CD4-positive, alpha-beta memory T cell (primary cell): ENCODE measurements at places on chromosomes 12 and 14. TPM values are rescaled to one million over a fixed set of nuclear protein-coding genes. Genes with fewer than 3 reads are reported as not detected.

DNA sequence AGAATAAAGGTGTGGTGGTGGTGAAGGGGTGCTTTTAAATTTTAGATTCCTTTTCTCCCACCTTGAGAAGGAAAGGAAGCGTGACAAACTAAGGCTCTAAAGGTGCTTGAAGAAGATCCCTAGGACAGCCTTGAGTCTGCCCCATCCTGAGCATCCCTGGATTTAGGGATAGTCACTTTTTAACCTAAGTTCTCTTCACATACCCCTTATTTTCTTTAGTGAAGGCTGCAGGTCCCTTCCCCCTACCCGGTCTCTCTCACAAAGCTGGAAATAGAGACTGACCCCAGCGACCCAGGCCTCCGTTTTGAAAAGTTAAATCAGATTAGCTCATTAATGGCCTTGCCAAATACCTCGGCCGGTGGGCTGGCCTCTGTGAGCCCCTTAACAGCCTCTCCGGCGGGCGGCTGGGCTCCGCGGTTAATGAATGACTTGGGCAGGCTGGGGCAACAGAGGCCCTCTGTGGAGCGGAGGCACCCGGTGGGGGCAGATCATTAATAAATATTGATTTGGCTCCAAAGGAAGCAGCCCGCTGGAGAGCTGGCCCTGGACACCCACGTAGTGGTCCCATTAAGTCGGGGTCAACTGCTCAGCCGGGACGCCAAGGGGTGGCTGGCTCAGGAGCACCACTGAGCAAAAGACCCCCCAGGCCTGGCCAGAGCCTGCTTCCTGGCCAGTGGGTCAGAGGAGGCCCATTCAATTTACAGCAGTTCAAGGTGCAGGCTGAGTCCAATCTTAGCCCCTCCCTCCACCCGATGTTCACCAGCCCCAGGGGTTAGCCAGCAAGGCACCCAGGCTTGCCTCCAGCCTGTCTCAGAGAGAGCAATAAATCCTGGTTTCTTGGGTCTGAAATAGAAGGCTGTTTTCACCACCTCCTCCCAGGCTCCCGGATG lies 31.8 kb downstream of the PAH start:
- no peak for DNase-seq

DNA sequence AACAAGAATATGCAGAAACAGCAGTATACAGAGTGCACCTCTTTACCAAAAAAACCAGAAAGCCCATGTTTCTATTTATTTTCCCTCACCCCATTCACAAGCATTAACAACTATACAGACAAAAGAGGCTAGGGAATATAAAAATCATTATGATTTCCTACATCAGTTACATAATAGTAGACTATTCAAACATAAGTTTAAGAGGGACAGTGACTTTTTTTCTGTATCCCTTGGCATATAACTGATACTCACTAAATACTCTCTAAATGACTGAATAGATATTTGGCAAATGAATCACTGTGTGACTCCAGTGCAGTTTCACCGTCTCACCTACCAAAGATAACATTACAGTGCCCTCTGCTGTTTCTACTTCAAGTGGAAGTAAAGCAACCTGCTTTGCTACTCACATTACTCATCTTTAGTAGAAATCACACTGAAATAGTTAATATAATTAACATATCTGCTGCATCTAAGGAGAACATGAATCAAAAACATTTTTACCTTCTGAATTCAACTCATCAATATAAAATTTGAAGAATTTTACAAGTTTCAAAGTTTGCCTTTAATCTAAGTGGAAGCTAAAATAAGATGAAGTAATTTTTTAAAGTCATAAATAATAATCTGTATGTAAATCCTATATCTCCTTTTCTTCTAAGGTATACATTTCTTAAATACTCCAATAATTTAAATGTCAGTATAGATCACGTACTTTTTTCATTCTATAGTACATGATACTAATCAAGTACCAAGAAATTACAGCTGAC lies 103.8 kb downstream of the OSBPL8 start:
- peak; percentile 54 for DNase-seq

DNA sequence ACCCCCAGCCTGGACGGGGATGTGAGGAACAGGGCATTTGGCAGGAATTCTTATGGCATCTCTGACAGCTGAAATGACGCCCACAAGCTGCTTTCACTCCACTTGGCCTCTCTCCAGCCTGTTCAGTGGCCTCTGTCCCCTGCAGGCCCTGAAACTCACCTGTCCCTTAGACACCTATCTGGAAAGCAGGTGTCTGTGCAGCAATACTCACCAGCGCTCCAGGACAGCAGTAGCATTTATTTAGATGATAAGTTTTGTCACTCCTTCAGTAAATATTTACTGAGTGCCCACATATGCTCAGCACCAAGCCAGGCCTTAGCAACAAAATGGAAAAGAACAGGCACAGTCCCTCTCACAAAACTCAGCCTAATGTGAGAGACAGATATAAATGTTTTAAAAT lies 311.1 kb upstream of the FKBP4 start:
- no peak for DNase-seq

GRCh38 chr14:51821822-51822221 lies 38.6 kb upstream of the GNG2 start:
- DNase-seq: no peak

The SSPN gene
- not detected for total RNA-seq

The C12orf56 gene
- not detected for total RNA-seq

The KRT83 gene
- total RNA-seq: not detected

The SLC10A1 gene
- not detected for total RNA-seq

The ESPL1 gene
- 0.55 TPM for total RNA-seq
